ENCODE measurements at places on chromosomes 12 and 14. TPM values are rescaled to one million over a fixed set of nuclear protein-coding genes. Genes with fewer than 3 reads are reported as not detected.

The OVCH1 gene
- not detected for polyA plus RNA-seq

The CDKN3 gene
- polyA plus RNA-seq, result 28.6 TPM

The FAM222A gene
- polyA plus RNA-seq, result 4.0 TPM

The TSPAN31 gene
- 69.2 TPM for polyA plus RNA-seq

The PYGL gene
- 22.4 TPM for polyA plus RNA-seq

DNA sequence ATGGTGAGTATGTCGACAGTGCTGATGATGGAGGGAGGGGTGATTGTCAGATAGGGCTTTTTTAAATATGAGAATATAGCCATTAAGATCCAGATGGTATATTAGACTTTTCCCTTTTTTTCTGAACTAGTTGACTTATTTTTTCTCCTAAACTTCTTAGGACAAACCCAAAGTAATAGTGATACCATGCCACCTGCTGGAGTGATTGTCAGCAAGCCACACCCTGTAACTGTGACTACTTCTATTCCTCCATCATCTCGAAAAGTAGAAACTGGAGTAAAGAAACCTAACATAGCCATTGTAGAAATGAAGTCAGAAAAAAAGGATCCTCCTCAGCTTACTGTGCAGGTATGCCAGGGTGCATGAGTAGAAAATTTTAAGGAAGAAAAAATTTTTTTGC lies 40.1 kb downstream of the KIAA0586 start:
- no peak for DNase-seq

DNA sequence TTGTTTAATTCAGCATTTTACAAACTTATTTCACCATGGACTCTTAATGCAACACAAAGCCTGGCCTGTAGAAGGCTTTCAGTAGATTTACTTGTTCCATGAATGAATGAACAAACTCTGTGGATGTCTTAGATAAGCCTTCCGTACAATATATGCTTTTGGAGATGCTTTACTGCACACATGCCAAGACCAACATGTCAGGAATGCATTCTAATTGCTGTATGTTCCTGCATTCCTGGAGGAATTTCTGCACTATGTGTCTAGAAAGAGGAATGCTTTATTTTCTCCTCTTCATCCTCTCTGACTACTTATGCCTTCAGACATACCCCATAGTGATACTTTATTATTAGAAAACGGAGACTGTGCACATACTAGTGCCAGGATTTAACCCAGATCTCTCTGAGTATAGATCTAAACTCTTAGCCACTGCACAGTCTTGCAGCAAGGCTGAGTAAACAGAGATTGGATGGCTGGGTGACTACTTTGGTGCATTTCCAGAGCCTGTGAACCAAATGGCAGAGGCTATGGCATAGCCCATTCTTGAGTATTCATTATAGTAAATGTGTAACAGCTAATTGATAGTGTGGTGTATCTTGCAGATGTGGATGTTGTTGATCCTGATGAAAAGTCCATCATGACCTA lies 108.2 kb downstream of the SYNE2 start:
- DNase-seq, result no peak

DNA sequence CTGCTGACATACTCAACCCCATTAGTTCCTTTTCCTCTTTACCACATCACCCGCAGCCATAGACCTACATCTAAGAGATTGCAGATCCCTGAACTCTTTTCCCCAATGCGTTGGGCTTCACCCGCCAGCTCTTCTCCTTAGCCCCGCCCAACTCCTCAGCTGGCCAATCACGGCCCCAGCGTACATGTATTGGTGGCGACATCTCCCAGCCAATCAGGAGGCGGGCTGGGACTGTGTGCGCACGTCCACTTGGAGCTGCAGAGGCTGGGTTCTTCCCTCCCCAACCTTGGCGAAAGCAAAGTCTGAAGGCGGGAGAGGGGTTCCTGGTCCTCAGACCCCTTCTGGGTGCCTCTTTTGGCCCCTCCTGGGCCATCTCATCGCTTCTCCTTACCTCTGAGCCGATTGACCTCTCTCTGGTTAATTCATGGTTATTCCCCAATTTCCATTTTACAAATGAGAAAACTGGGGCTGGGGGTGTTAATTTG lies 11.0 kb downstream of the PDE1B start:
- DNase-seq, result peak; percentile 95

DNA sequence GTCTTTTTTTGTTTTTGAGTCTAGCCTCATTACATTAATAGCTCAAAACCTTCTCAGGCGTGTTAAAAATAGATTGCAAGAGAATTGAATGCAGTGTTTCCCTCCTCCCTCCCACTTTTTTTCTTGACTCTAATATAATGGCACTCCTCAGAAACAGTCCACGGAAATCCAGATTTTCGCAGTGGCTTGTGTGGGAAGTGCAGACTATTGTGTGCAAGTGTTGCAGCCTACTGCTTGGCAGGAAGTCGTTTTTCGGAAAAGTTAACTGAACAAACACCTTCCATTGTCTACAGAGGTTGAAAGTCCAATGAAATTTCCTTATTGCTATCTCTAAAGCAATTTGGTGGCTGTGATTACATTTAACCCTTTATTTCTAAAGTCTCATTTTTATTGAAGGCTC lies 147.9 kb upstream of the E2F7 start:
- DNase-seq, result no peak

- DNase-seq, result no peak
Measured at GRCh38 chr14:63210812-63211211, 6.6 kb downstream of the RHOJ start.

- no peak for DNase-seq
Measured at GRCh38 chr12:78376257-78376656, 488.3 kb upstream of the SYT1 start.

- DNase-seq, result no peak
Measured at GRCh38 chr14:30221546-30221945, 293.9 kb upstream of the PRKD1 start.
